ENCODE measurements at places on chromosomes 4 and X.

DNA sequence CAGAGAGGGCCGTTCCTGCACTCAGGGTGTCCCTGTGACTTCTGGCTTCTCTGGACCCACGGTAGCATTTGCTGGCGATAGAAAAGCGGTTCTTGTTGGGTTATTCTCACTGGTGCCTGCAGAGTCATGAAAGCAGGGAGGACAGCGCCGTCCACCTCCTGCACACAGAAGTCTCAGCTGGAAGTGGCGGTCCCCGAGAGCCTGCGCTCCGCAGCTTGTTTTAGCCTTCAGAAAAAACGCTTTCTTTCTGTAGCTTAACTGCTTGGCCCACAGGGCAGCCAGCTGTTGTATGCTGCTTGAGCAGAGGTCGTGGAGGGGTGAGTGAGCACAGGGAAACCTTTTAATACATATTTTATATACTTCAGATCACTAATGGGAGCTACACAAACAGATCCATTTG is 400.7 kb upstream of the FAT1 start:
- no peak for DNase-seq

- no peak for DNase-seq
Observed at GRCh38 chr4:16217300-16218051, 8.8 kb downstream of the TAPT1 start.

- no peak for DNase-seq
Observed at GRCh38 chrX:30224536-30224935, 5.9 kb upstream of the MAGEB3 start.

GRCh38 chr4:140069066-140069465 is 84.9 kb downstream of the MAML3 start:
- no peak for DNase-seq

DNA sequence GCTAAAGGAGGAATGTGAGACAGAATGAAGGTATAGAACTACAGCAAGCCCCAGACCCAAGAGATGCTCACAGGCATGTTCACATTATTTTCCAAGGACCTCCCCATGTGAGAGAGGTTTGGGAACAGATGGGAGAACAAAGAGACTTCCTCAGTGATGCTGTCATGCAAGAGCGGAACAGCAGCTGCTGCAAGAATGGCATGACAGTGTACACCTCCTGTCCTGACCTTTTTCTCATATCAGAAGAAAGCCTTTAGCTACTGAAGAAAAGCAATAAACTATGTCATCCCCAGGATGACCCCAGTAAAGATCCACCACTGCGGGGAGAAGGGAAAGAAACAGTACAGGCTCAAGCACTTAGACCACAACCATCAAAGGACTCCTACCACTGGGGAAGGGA is 7.2 kb downstream of the PRDM5 start:
- no peak for DNase-seq

DNA sequence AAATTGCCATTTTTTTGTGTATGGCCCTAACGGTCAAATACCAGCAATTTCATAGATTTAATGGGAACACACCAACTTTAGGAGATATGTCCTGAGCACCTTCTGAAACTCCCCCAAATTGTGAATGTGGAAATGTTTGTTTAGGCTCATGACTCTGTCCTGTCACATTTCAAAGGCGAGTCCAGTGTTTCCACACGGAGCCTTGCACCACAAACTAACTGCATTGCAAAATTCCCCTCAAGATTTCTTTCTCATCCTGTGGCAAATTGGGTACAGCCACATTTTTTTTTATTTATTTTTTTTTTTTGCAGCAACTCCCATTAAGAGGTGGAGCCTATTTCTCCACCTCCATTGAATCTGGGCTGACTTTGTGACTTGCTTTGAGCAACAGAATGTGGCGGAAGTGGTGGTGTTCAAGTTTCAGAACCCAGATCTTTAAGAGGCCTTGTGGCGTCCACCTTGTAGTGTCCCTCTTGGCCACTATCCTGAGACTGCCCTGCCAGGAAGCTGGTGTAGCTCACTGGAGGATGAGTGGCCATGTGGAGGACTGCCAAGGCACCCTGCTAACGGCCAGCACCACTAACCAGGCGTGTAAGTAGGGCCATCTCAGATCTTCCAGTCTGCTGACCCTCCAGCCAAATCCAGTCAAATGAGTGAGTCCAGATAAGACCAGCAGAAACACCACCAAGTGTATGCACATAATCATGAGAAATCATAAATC is 172.4 kb upstream of the SCML1 start:
- peak; percentile 7 for DNase-seq

- no peak for DNase-seq
Observed at GRCh38 chr4:110289601-110290100, 91.2 kb upstream of the ELOVL6 start.

DNA sequence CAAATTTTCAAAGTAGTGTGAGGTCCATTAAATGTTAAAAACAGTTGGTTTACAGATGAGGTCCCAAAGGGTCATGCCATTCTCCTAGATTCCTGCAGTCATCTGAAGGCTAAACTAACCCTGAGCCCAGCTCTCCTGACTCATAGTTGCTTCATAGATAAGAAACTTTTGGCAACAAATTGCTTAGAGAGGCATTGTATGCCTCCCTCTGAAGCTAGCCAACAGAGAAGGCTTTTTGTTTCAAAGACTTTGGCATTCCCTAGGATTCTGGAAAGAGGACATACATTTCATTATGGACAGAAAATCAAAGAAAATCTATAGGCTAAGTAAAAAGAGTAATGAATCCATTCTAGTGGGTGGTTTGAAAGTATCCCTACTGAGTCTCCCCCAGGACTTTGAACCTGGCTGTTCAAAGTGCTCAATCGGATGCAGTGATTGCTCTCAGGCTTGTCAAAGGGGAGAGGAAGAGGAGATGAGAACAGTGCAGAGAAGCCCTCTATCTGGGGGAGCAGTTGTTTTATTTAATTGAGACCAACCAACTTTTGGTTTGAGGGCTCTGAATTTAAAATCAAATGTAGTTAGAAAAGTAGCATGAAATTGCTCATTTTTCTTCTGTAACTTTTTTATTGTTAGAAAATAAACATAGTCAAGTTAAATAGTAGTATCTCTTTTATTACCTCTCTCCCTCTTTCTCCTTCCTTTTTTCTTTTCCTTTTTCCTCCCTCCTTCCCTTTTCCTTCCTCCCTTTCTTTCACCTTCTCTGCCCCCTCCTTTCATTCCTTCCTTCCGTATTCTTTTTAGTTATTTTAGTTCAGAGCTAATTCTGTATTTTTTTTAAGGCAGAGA is 72.3 kb upstream of the ZNF518B start:
- DNase-seq = peak; percentile 42

DNA sequence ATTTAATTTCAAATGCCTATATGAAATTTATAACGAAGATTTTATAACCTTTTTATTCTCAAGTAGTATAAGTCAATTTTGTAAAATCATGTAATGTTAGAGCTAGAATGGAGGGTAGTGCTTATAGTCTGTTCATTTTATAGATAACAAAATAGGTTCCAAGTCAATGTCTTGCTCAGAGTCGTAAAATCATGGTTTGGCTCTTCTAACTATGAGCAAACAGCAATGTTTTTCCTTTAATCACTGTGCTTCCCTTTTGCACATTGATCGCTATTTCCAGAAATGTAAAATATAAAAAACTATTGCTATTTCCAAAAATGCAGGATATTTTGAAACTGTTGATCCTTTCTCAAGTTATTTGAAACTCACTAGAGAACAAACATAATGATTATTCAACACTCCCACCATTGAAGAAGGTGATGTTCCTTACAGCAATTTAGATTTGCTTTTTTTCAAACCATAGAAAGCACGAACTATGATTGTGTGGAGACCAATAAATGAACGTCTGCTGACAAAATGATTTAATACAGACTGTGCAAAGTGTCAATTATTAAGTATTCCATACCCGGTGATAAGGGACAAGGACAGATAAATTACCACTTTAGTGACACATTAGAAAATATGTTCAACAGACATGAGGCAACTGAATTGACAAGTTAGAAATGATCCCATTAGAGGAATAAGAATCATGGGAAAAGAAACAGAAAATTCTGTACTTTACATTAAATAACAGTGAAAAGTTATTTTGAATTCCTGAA is 412.1 kb upstream of the TECRL start:
- no peak for DNase-seq

DNA sequence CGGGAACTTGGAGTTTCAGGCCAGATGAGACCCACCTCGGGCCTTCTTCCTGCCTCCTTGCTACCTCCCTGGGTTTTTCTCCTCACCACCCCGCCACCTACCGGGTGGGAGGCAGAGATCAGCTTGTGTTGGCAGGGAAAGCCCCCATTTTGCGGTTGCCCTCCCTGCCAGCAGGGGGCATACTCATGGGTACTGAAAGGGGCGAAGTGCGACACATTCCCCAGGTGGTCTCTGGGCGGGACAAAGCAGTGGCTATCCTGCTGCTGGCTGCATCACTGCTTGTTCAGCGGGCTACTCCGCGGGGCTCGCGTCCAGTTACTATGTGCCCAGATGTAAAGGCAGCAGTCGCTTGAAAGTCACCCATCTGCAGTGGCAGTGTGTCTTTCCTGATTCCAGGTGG is 330.3 kb downstream of the PDHA2 start:
- no peak for DNase-seq

GRCh38 chr4:98546910-98547594 is 111.4 kb downstream of the TSPAN5 start:
- no peak for DNase-seq

All from hematopoietic multipotent progenitor cell treated with erythropoietin and hydrocortisone succinate and interleukin-3 and kit ligand, for 6 days (in vitro differentiated cells).